ENCODE measurements at places on chromosomes 16 and 17.

GRCh38 chr16:68289202-68289601 is 21.5 kb downstream of the SLC7A6OS start:
- no peak for DNase-seq

DNA sequence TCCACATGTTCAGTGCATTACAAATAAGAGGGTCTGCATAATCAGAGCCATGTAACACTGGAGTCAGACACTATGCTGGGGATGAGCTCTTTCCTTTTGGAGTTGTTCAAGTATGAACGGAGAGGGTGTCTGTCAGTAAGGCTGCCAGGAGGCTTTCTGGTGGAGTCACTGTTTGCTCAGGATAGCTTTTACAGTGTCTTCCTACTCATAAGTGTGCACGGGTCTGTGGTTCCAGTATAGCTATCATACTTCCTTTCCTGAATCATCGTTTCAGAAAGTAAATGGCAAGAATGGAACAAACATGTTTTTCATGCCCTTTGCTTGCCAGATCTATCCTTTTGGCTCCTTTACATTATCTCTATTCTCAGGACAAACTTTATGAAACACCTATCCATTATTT is 152.7 kb upstream of the CDH11 start:
- no peak for DNase-seq

GRCh38 chr16:66304961-66305360 is 61.5 kb upstream of the CDH5 start:
- no peak for DNase-seq

- DNase-seq: no peak
Observed at GRCh38 chr16:84949772-84950436, 61.4 kb downstream of the ZDHHC7 start.

- no peak for DNase-seq
Observed at GRCh38 chr16:15849209-15849981, 7.4 kb downstream of the MYH11 start.

GRCh38 chr17:35577830-35578196 is 558 bp downstream of the PEX12 start:
- DNase-seq: no peak

- DNase-seq: no peak
Observed at GRCh38 chr17:75619506-75620431, 13.5 kb upstream of the SMIM5 start.

- no peak for DNase-seq
Observed at GRCh38 chr16:13254998-13255614, 353.7 kb downstream of the SHISA9 start.

DNA sequence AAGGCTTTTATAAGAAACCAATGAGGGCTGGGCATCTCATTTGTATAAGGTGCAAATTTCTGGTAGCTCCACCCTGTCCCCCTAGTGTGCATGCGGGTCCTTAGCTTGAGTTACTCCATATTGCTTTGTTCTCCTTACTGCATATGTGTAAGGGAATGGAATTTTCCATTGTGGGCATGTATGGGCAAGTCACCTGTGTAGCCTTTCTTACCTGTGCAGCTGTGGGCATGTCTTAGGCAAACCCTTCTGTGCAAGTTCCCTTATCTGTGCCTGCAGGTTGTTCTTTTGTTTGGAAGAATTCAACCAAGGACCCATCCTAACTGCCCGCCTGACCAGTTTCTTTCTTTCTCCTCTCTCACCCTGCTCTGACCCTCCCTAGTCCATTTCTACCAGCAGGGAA is 122.8 kb upstream of the HS3ST4 start:
- no peak for DNase-seq

GRCh38 chr17:60390925-60391470 is 935 bp downstream of the USP32 start:
- DNase-seq: peak; percentile 53
